ENCODE measurements at places on chromosomes 2 and 18. TPM values are rescaled to one million over a fixed set of nuclear protein-coding genes. Genes with fewer than 3 reads are reported as not detected.

COL4A3 gene
- not detected for total RNA-seq

PFN4 gene
- not detected for total RNA-seq

COQ10B gene
- 18.6 TPM for total RNA-seq

FBXO36 gene
- 0.50 TPM for total RNA-seq
